ENCODE measurements at places on chromosomes 3 and 15.

- DNase-seq = peak; percentile 33
Observed at GRCh38 chr3:13073326-13074005, at the start of gene IQSEC1. TSS of gene IQSEC1 (minus strand) at chr3:13073429. CDS start at chr3:13073014, 415 bp downstream.

DNA sequence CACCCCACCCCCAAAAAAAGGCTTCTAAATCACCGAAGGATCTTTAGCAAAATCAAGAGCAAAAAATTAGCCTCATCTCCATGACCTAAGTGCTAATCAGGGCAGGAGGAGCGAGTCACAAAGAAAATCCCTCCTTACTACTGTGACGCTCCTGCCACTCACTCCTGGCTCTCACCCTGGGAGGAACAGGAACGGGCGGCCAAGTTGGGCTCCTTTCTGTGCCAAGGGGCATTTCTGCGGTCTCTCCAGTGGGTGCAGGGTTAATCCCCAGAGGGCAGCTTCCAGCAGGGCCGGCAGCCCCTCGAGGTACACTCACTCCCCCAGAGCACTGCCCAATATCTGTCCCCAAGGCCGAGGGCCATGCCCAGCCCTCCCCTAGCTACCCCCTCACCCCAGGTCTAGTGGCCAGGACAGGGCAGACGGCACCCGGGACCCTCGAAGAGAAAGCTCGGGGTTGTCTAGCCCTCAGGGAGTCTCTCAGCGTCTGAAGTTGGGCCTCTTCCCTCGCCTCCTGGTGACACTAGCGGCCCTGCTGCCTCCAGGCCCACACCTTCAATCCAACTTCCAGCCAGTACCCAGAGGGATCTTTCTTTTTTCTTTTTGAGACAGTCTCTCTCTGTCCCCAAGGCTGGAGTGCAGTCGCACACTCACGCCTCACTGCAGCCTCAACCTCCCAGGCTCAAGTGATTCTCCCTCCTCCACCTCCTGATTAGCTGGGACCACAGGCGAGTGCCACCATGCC, 706 bp downstream of the CAV3 start:
- no peak for DNase-seq

- DNase-seq = no peak
Observed at GRCh38 chr15:31544361-31544760, 217.7 kb downstream of the KLF13 start.

- no peak for DNase-seq
Observed at GRCh38 chr3:49351521-49352011, 6.6 kb downstream of the GPX1 start.

DNA sequence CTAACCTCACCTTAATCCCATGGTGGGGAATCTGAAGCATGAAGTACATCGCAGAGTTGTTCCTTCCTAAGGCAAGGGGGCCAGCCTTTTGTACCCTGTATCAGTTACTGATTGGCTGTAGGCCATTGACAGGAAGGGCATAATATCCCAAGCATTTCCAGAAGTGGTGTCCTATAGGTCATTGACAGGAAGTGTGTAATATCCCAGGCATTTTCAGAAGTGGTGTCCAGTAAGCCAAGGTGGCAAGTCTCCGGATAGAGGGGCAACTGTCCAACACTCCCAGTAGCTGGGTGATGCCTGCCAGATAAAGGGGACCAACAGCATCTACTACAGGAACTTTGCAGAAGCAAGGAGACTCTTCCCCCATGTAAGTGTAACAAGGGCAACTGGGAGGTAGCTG, 52.1 kb upstream of the MYRIP start:
- no peak for DNase-seq

GRCh38 chr3:128969993-128970739, 23.7 kb downstream of the CFAP92 start:
- DNase-seq = peak; percentile 56

DNA sequence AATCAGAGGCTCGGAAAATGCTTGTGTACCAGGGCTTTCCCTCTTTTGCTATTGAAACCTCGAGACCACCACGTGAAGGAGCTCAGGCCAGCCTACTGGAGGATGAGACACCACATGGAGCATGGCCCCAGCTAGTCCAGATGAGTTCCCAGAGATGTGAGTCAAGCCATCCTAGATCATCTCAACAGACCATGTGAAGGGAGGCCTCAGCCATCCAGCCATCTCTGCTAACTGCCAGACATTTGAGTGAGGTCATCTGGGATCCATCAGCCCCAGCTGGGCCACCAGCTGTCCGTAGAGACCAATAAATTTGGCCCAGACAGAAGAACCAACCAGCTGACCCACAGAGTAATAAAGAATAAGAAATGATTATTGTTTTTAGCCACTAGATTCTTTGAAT, 62.8 kb upstream of the PROK2 start:
- DNase-seq = no peak

DNA sequence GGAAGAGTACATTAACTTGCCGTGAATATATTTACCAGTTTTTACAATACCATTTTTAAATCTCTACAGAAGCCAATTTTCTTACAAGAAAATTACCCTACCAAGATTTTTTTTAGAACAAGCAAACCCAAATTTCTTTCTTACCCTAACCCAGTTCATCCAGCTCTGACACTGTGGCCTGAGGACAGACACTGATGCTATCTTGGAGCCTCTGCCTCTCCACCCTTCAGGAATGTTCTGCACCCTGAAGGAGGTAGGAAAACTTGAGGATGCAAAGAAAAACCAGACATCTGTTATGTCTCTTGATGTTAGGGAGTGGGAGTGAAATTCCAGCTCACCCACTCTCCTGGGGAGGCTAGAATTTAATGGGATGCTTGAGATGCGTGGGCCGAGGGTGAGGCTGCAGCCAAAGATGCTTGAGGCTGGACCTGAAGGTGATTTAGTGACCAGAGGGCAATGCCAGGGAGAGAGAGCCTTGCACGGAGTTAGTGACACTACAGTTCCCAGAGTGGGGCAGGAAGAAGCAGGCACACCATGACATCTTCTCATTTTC, 69.9 kb downstream of the LIPC start:
- no peak for DNase-seq

DNA sequence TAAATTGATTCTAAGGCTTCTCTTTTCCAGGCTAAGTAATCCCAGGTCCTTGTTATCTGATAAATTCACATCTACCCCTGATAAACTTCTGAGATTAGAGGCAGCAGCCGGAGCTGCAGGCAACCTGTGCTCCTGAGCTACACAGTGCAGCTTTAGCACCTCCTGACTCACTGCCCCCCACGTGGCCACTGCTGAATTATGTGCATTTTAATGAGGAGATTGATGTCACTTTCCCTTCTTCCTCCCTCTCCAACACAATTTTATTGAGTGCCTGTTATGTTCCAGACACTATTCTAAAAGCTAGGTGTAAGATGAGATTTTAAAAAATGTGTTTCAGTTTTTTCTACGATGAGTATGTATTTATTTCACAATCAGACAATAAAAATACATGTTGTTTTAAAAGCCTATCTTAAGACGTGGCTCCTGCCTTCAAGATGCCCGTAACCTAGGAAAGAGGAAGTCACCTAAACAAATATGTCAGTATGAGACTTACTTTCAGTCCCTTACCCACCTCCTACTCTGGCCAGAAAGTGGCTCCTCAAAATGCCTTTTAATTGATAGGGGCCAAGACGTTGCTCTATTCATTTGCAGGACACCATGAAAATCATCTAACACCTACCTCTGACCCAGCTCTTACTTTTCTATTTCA, 161.5 kb upstream of the PFN2 start:
- DNase-seq = no peak

DNA sequence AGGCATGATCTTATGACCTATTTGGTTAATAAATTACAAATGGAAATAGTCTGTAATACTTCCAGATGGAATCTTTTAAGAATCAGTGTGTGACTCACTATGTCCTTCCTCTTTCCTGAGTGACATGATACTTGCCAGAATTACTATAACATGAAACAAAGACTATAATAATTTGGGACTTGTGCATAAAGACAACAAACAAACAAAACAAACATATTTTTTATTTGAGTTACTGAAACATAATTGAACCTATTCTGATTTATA, 1268.1 kb downstream of the OTOL1 start:
- DNase-seq = no peak

DNA sequence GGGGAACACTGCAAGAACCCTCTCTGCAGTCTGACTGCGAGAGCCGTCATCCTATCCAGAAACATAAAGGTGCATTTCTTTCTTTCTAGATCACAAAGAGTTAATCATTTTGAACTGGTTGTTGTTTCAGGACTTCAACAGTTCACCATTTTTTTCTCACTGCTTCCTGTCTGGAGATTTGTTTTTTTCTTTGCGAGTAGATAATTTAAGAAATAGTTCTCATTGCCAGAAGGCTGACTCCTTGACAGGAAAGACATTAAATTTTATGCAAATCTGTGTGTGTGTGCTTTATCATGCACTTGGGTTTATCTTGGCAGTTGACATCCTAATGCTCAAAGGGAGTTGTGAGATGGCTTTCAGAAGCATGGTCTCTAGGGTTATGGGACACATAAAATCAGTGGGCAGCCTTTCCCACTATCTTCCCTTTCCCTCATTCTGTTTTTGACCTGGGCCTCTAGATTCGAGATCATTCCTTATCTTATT, 123.5 kb upstream of the TBL1XR1 start:
- no peak for DNase-seq

DNA sequence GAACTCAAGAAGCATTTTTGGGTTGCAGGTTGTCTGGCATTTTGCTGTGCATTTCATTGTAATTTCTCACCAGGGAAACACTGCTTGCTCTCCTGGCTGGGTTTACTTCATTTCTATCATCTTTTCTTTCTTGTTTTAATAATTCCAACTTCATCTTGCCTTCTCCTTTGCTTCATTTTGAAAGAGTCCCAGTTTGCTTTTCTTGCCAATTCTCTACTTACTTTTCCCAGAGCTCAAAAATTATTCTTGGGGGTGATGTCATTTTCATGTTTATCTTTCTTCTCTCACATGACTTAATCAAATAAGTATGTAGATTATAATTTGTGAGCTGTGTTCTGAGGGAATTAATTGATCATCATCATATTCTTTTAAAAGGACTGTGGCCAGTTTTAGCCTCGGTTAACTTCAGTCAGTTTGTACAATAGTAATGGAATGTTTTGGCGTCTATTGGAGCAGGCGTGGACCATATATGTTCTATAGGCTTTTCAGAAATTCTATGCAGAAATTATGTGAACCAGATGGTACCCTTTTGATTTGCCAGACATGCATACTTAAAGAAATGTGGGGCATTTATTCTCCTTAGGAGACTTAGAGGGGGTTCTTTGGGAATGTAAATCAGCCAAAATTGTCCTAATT, 30.1 kb downstream of the SH3GL3 start:
- DNase-seq = no peak

- no peak for DNase-seq
Observed at GRCh38 chr3:156489462-156489911, 65.4 kb downstream of the SSR3 start.

GRCh38 chr3:67866571-67866970, 212.2 kb upstream of the SUCLG2 start:
- no peak for DNase-seq

DNA sequence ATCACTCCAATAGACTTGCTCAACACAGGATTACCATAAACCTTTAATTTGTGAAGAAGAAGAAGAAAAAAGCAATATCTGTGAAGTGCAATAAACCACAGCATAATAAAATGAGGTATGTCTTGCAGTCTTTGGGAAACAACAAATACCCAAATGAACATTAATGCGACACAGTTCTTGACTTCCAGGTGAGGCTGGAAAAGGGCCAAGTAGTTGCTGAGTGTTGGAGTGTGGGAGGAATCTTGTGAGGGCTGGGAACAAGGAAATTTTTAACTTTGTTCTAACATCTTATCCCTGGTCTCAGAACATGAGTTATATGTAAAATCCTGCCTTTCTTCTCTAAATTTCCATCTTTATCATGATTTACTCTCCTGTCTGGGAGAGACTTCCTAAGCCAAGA, 206.5 kb downstream of the DTWD1 start:
- DNase-seq = no peak

- no peak for DNase-seq
Observed at GRCh38 chr3:9415485-9416138, 18.2 kb downstream of the SETD5 start.

- DNase-seq = no peak
Observed at GRCh38 chr15:37921527-37922385, 12.7 kb upstream of the TMCO5A start.

DNA sequence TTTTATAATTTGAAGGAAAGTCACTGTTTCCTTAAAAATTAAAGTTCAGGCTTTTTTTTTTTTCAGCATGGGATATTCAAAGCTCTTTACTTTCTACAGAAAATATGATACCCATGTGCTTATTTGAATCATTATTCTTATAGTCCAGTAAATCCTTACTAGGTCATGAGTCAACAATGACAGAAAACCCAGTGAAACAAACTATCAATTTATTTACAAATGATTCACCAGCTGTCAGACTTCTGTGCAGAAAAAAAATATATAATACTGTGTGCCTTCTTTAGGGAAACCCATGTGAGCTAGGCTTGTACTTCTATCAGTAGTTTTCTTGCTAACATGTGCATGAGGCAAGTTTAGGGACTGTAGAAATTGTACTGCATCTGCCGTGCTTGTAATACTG, 1.2 kb downstream of the ACP3 start:
- no peak for DNase-seq

GRCh38 chr15:74109713-74110112, 20.7 kb upstream of the ISLR2 start:
- DNase-seq = no peak

- no peak for DNase-seq
Observed at GRCh38 chr3:49707113-49707480, 12.4 kb downstream of the AMIGO3 start.

DNA sequence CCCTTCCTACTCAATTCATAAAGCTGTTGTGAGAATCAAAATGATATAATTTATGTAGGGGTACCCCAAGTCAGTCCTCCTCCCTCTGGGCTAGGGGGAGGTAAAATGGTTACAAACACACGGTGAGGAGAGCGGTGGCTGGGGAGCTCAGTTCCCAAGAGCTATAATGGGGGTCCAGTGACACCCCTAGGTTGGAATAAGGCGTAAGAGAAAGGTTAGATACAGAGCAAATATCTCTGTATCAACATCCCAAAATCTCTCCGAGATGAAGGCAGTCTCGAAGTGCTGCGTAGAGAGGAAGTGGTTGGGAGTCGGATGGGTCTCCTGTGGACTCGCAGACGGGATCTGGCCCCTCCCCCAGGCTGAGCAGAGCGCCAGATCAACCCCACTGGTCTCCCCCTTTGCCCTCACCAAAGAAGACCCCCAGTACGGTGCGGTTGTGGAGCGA, 1.8 kb downstream of the DUOX2 start:
- DNase-seq = no peak

GRCh38 chr3:28547677-28548076, 199.1 kb upstream of the AZI2 start:
- DNase-seq = no peak

- DNase-seq = no peak
Observed at GRCh38 chr15:68114356-68114755, 60.2 kb downstream of the PIAS1 start.

DNA sequence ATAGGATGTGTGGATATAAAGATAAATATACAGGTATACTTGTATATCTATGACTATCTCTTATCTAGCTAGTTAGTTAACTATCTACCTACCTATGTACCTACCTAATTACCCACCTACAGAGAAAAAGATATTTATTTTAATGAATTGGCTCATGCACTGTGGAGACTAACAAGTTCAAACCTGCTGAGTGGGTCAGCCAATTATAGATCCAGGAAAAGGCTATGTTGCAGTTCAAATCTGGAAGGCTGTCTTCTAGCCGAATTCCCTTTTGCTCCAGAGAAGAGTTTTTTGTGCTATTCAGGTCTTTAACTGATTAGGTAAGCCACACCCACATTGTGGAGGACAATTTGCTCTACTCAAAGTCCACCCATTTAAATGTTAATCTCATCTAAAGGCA, 335.0 kb downstream of the GRM7 start:
- no peak for DNase-seq

GRCh38 chr3:134038716-134039115, 9.0 kb upstream of the SLCO2A1 start:
- no peak for DNase-seq

Data from activated CD4-positive, alpha-beta T cell treated with anti-CD3 and anti-CD28 coated beads for 24 hours (primary cell).